ENCODE measurements at places on chromosomes 2 and 18. TPM values are rescaled to one million over a fixed set of nuclear protein-coding genes. Genes with fewer than 3 reads are reported as not detected.

DNA sequence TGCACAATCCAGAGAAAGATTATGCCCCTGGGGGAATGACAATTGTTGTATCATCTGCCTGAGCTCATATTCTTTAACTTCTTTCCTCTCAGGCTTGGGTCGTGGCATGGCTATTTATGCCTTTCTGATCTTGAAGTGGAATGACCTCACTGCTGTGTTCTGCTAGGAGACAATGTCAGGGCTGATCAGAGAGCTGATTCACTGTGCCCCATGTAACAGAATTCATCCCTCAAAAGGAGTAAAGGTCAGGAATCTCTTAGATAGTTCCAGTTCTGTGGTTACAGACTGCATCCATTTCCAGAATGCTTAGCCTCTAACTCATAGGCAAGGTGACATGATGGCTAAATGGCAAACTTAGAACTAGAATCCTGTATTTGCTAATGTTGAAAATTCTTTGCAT, 511.7 kb upstream of the CNTNAP5 start:
- H3K27me3 ChIP-seq, result no peaks in the 10 kb centered on the region
- H3K4me1 ChIP-seq, result no peaks in the 10 kb centered on the region
- H3K27ac ChIP-seq, result no peak overlapping the region
- no peak for DNase-seq
- H3K4me3 ChIP-seq, result no peak overlapping the region

DNA sequence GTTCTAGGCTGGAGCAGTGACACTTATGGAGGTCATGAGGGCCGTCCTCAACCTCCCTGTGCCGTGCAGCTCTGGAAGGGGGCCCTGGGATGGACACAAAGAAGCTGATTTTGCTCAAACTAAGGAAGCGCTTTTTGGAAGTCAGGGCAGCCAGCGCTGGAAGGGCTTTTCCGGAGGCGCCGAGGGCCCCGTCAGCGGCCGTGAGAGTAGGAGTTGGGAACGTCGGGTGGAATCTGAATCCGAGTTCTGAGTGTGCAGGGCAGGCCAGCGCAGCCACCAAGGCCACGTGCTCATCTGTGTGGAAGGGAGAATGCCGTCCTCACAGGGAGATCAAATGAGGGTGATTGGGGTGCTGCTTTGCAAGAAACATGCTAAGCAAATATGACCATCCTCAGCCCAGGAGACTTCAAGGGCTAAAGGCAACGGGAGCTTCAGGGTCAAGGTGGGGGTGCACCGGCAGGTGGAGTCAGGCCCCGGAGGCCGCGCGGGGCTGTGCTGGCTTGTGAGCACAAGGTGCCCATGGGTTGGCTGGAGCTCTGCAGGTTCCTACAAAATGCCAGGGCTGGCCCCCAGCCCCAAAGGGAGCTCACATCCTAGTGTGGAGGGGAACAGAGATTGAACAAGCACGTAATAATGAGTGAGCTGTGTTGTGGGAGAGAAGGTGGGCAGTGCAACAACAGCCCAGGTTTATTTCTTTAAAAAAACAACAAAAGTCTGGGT, 70.4 kb upstream of the HPCAL1 start:
- H3K4me1 ChIP-seq, result no peaks in the 10 kb centered on the region
- no peak overlapping the region for H3K27ac ChIP-seq
- H3K4me3 ChIP-seq, result no peak overlapping the region
- no peaks in the 10 kb centered on the region for H3K36me3 ChIP-seq
- no peaks in the 10 kb centered on the region for H3K27me3 ChIP-seq
- DNase-seq, result no peak

Gene MOGAT1
- total RNA-seq, result not detected

Gene CCDC178
- total RNA-seq, result 0.94 TPM
